ENCODE measurements at places on chromosomes 1 and 21.

DNA sequence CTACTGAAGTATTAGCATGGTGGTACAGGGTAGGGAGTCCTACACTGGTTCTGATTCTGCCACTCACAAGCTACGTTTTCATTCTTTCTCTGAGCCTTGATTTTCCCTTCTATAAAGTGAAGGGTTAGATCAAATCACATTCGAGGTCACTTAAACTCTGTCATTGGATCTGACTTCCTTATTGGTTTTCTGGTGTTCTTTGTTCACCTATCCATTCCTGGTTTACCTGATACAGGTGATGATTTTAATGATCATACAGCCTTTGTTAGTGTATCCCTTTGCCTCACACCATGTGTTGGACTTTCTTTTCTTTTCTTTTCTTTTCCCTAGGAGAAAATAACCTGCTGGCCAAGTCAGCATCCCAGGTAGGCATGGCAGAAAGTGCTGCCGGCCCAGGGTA is 74.8 kb downstream of the NOS1AP start:
- DNase-seq = no peak

GRCh38 chr1:232109391-232109790 is 482.8 kb downstream of the DISC1 start:
- no peak for DNase-seq

GRCh38 chr21:42623694-42624093 is 29.7 kb upstream of the PDE9A start:
- DNase-seq = no peak

DNA sequence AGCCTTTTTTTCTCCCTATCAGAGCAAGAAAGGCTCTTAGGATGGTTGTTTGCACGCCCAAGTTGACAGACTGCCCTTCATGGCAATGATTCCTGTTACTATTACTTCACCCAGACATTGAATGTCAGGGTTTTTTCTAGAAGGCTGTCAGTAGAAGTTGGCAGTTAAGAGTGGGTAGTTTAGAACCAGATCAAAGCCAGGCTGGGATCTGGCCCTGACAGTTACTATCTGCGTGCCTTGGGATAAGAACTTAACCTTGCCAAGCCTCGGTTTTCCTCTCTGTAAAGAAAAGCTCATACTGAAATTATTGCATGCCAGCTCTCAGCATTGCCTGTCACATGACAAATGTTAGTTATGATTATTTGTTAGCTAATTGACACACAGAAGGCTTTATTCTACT is 58.7 kb upstream of the PPP2R5A start:
- no peak for DNase-seq

GRCh38 chr21:42956824-42957630 is 17.3 kb upstream of the PKNOX1 start:
- no peak for DNase-seq

DNA sequence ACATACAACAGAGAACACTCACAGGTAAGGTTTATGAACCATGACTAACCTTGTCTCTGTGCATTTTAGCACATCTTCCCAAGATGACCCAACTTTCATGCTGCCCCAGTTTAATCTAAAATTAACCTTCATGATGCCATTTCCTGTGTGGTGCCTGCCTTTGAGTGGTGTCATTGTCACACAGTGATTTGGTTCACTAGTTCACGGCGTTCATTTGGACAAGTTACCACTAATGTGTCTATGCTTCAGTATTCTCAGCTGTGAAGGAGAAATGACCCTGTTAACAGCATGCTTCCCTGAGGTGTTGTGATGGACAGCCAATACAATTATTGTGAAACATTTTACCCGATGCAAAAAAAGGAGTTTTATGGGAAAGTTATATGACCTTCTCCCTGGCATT is 693.1 kb downstream of the RWDD3 start:
- DNase-seq = no peak

DNA sequence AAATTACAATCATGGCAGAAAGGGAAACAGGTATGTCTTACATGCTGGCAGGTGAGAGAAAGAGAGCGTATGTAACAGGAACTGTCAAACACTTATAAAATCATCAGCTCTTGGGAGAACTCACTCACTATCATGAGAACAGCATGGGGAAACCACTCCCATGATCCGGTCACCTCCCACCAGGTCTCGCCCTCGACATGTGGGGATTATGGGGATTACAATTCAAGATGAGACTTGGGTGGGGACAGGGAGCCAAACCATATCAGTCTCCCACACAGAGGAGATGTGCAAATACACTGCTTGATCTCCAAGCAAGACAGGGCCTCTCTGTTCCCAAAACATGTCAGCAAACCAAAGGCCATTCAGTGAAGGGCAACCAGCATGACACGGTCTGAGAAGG is 27.4 kb downstream of the LMX1A start:
- no peak for DNase-seq
